ENCODE measurements at places on chromosomes 1 and 21.
A peak's percentile ranks its signal among the peaks of the same experiment; 100 is the strongest.

DNA sequence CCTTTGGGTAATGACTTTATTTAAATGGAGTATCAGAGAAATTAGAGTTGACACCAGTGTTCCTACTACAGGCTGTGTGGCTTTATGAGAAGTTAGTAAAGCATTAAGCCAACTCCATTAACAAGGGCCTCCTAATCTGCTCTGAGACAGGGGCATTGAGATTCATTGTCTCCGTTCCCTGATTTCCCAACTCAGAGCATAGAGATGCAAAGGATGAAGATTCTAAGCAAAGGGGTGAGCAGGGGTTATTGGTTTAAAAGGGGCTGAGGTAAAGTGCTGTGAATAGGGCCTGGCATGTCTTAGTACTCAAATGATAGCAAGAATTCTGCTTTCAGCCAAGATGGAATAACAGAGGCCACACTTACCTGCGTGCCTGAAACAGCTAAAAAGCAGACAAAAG, 428.4 kb downstream of the PTPRU start:
- no peak for DNase-seq

DNA sequence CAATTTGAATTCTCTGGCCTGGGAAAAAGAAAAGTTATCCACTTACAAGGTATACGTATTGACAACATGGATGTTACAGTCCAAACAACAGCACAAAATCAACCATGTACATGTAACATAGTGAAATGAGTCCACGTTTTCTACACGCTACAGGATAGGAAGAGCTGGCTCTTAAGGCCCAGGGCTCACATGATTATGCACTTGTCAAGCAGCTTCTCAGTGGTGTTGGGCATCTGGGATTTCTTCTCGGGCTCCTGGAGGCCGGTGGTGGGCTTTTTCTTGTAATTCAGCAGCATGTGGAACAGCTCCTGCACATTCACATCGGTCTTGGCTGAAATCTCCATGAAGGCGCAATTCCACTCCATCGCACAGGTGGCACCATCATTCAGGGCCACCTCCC, 4.0 kb downstream of the DIRAS3 start:
- DNase-seq: no peak

DNA sequence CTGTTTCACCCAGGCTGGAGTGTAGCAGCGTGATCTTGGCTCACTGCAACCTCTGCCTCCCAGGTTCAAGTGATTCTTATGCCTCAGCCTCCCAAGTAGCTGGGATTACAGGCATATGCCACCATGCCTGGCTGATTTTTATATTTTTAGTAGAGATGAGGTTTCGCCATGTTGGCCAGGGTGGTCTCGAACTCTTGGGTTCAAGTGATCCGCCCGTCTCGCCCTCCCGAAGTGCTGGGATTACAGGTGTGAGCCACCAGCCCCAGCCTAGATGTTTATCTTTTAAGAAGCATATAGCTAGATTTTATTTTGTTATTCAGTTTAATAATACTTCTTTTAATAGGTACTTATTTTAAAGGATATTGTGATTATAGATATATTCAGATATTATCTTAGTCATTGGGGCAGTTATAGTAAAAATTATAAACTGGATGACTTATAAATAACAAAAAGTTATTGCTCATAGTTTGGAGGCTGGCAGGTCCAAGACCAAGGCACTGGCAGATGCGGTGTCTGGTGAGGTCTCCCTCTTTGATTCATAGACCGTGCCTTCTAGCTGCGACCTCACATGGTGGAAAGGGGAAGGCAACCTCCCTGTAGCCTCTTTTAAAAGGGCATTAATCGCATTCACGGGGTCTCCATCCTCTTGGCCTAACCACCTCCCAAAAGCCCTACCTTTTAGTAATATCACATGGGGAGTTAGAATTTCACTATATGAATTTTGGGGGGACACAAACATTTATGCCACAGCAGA, 3.1 kb upstream of the KCNE2 start:
- no peak for DNase-seq

GRCh38 chr1:21496886-21497285, 12.3 kb upstream of the ALPL start:
- DNase-seq: no peak

- DNase-seq: no peak
These were observed 131.7 kb upstream of the ERRFI1 start for GRCh38 chr1:8157765-8158164.

DNA sequence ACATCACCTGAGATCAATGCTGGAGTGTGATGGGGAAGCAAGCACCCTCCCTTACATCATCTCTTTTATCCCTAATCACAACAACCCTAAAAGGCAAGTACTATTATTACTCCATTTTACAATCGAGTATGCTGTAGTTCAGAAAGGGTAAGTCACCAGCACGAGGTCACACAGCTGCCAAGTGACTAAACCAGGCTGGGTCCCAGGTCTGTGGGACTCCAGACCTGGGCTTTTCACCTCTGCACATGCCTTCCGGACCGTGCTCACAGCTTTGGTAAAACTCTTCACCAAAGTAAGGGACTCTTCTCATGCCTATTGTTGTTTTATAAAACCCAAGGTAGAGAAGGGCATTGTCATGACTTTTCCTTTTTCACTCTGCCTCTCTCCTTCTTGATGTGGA, 130.9 kb downstream of the DMRTB1 start:
- DNase-seq: no peak

GRCh38 chr1:2586154-2587070, at the start of gene PRXL2B:
Gene PRXL2B (plus strand): TSS chr1:2586777. CDS start chr1:2586886, 109 bp downstream.
- peak; percentile 99 for DNase-seq

DNA sequence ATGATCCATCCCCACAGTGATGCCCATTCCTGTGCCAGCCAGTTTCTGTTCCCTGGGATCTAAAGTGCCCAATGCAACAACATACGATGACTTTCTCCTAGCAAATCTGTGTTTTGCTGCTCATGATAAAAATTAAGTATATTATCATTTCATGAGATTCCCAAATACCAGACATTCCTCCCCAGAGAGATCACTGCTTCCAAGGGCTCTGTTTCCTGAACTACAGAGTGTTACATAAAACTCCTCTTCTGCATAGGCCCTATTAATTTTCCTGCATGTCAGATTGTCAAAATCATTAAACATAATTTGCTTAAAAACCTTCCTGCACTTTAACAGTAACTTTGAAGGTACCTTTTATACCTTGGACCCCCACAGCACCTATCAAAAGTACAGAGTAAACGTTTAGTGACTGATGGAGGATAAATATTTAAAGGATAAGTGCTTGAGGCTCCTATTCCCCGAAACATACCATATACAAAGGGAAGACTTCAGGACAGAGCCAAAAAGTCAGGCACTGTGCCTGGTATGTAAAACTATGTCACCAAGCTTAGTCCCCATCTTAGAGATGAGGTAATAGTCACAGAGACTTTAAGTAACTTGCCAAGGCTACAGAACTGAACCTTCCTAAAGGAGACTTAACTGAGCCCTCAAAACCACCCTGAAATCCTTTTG, 50.2 kb downstream of the SLC25A24 start:
- no peak for DNase-seq

DNA sequence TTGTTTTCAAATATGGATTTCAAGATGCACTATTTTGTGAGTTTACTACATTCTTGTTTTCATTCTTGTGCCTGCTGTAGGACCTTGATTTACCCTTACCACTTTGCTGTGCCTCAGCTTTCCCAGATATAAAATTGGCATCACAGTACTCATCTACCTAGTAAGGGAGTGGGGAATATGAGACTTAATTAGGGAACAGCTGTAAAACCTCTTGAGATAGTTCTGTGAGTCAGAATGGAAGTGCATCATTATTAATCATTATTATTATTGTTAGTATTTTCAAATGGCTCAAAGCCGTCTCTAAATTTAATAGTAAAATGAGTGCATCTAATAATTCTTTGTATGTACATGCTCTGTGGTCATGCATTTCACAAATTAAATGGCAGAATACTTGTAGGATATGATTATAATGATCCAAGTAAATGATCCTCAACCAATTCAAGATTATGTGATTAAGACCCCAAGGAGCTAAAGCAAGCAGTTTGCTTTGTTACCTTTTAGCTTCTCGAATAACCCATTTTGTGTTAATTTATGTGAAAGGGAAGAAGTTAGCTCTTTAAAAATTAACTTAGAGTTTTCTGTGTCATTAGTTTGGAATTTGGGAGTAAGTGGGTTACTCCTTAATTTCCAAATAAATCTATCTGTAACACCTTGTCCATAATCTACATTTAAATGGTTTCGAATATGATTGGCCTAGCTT, 155.4 kb downstream of the NFIA start:
- no peak for DNase-seq

GRCh38 chr1:169371404-169371803, 3.4 kb downstream of the BLZF1 start:
- no peak for DNase-seq

GRCh38 chr1:9807541-9807940, 16.2 kb downstream of the CLSTN1 start:
- peak; percentile 8 for DNase-seq

DNA sequence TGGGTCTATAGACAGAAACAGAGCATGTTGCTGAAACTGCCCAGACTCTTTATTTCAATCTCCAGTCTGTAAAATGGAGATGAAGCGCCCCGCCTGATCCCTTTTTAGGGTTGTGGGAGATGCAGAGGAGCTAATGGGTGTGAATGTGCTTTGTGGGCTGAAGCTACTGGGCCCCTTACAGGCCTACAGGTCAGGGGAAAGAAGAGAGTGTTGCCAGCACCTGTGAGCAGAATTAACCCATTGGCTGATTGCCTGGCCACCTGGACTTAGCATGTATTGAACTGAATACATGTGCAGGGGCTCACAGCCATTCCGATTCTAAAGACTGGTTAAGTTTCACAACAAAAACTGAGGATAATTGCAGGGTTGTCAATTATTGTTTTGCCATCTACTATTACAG, 13.9 kb upstream of the ATF3 start:
- DNase-seq: no peak

- DNase-seq: no peak
These were observed 321.2 kb upstream of the LYPLAL1 start for GRCh38 chr1:218852527-218852926.

GRCh38 chr1:7026169-7026568, 240.9 kb downstream of the CAMTA1 start:
- DNase-seq: no peak

- peak; percentile 33 for DNase-seq
These were observed 50.0 kb upstream of the NPL start for GRCh38 chr1:182739545-182739944.

DNA sequence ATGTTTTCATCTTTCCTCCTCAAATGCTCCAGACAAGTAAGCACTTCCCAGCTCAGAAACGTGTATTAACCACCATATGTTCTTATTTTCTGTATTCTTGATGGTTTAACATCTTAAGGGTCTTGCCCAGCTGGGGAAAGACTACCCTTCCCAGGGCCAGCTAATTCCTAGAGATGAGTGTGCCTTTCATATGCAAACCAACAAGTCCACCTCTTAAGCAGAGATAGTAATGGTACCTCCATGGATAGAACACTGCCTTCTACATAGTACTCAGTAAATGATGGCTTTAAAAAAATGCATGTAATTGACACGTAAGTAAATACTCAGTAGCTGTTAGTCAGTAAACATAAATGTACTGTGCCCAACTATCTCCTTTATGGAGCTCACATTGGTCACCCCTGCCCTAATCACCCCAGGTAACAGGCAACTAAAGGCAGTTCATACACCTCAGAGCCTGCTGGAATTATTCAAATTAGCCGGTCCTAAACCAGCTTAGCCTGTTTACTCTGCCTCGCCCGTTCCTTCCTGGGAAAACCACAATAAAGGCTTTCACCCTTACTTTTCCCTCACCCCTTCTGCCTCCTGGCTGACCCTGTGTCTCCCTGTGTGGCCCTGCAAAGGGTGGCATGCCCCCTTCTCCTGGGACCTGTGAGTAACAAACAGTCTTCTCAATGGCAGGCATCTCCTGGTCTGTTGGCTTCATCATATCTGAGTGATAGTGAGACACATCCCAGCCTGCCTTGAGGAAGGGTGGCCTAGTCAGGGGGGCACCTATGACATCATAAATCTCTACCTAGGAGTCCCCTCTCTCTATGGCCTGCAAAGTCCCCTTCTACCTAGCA, 40.1 kb upstream of the KLHDC7A start:
- no peak for DNase-seq

- DNase-seq: no peak
These were observed 801 bp upstream of the C2CD4D start for GRCh38 chr1:151840421-151840820.

- DNase-seq: peak; percentile 35
These were observed 2.9 kb upstream of the CLIC4 start for GRCh38 chr1:24742090-24742938.

DNA sequence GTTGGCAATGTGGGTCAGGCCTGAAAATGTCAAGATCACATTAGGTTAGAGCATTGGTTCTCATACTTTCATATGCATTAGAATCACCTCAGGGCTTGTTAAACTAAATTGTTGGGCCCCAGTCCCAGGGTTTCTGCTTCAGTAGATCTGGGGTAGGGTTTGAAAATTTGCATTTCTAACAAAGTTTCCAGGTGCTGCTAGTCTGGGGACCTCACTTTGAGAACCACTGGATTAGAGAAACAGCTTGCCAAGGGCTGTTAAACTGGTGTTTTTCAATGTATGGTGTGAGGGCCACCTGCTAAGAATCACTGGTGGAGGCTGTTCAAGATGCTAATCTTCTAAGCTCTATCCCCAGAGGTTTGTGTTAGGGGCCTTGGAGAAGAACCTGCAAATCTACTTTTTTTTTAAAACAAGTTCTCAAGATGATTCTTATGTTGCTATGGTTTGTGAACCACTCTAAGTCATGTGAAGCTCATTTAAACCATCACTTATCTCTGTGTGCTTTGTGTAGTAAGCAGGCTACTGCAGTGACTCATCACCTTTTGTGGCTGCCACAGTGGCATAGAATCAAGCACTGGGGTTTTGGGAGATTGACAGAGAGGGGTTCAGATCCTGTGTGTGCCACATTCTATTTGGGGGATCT, 152.2 kb downstream of the S1PR1 start:
- no peak for DNase-seq

DNA sequence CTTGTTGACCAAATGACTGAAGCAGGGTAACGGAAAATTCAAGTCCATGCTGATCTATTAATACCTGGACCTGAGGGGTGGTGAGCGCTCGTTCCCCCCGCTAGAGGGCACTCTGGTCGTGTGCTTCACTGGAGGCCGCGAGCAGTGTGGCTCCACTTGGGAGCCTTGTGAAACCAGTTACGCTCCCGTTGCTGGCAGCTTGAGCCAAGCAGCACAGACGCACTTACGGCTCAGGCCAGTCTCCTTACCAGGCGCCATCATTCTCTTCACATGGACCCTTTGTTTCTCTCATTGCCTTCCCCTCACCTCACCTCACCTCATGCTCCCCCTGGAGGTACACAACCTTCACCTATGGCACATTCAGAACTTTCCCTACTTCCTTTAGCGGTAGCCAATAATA, 49.7 kb upstream of the TSPAN2 start:
- peak; percentile 68 for DNase-seq

GRCh38 chr21:25708467-25709065, 26.1 kb downstream of the ATP5PF start:
- peak; percentile 46 for DNase-seq

DNA sequence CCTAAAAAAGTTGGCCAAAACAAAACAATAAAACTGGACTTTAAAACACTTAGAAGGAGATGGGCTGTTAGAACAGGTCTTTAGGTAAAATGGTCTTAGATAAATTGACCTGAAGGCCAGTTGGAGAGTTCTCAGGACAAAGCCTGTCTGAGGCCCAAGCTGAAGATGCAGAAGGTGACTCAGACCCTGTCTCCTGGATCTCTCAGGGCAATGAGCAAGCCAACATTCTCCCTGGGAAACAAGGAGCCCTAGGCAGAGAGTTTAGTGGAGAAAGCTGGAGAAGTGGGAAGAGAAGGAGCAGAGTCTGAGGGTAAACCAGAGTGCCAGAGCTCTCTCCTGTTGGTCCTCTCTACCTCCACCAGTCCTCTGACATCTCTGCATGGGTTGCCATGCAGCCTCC, 70.1 kb downstream of the FCRL5 start:
- DNase-seq: no peak
